ENCODE measurements at places on chromosomes 5 and 9.

DNA sequence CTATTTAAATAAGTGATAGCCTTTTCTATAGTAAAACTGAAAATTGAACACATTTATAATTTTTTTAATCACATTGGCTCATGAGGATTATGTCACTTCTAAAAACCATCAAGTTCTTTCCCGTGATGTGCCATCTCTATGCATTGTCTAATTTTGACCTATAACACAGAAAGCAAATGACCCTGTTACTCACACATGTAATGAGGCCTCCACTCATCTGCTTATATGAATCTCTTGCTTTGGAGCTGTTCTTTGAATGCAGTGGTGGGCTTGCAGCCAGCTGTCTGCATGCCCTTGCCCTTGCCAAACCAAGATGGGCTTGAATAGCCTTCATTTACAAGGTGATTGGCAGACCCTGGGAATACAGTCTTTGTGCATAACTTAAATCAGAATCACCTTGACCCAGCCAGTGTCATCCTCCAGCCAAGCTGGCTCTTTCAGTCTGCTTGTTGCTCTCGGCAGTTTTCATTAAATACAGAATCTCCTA is 163.2 kb downstream of the TRIO start:
- DNase-seq, result no peak

GRCh38 chr9:129696944-129697655 is 31.7 kb downstream of the PRRX2 start:
- DNase-seq, result no peak

DNA sequence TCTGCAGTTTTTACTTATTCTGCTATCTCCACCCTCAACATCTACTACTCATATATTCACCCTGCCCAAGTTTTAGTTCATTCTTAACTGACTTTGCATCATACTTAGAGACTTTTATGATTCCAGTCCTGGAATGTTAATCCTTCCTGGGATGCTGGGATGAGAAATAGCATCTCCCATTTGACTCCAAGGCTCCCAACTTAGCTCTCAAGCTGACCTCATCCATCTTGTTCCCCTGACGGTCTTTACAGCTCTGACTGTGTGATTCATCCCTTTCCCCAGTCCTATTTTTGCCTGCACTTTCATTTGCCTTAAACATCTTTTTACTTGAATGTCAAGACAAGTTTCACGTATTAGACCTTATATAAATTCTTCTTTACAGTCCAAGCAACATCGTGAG is 297.8 kb downstream of the EPB41L4A start:
- no peak for DNase-seq

DNA sequence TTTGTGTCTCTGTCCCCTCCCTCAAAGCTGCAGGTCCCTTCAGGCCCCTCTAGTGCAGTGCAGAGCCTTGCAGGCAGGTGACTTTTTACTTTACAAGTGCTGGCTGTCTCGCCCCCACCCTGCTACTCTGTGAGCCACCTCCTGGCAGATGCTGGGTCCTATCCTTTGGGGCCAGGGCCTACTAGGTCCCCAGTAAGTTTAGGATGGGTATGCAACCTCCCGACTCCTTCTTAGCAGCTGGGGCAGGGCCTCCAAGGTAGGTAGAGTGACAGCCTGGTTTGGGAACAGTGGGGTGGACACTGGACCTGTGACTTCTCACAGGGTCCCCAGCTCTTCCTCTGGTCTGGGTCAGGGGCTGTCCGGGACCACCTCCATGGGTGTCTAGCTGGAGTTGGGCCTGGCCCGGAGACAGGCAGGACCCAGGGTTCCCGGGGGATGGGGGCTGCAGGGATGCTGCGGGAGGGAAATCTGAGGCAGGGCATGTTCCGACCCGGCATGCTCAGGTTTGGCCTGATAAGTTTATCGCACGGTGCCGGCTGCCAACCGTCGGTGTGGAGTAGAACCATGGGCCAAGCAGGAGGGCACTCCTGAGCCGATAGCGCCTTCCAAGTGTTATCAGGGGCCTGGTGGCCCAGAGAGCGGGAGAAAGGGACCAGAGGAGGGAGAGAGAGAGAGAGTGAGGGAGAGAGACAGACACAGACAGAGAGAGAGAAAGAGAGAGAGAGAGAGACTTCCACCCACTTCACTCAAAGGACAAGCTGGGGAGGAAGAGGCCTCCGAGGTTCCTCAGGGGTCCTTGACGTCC is 20.5 kb downstream of the GFI1B start:
- no peak for DNase-seq

- DNase-seq, result no peak
These were observed 871.4 kb upstream of the CDH10 start for GRCh38 chr5:25516141-25516540.

DNA sequence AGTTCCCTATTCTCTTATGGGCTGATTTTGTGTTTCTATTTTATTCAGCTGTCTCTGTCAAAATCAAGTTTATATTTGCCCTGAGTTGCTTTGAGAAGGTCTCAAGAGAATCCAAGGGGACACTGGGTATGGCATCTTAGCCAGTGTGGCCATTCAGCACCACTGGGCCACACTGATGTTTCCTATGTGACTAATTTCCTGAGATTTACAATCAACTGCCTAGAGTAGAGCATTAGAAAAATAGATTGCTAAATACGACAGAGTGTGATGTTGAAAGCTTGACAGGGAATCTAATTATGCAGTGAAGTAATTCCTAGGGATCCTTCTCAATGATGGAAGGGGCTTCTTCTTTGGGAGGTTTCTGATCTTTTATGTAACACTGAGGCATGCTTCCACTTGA is 141.7 kb downstream of the SV2C start:
- DNase-seq, result no peak

DNA sequence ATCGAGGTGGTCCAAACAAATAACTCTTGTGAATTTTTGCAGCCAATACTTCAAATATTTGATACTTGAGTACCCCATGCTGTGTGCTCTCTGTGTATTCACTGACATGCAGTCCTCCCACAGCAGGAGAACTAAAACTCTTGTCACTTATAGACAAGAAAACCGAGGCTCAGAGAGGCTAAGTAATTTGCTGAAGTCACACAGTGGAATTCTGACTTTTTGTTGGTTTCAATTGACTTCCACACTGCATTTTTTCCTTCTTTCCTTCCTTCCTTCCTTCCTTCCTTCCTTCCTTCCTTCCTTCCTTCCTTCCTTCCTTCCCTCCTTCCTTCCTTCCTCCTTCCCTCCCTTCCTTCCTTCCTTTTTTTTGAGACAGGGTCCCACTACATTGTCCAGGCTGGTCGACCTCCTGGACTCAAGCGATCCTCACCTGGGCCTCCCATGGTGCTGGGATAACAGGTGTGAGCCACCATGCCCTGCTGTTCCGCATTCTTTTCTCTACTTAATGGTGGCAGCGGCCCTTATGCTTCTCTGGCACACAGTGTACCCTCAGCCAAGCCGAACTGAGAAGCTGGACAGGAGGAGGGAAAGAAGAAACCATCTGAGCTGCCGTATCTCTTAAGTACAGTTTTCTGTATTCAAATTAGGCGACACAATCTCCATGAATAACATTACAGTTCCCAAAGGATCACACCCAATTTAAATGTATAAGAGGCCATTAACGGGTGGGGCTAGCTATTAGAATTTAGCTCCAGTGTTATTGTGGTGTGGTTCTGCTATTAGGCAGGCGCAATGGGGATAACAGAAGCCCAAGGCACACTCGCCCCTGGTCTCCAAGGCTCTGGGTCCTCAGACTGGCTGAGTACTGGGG is 38.4 kb upstream of the GRHPR start:
- DNase-seq, result no peak

DNA sequence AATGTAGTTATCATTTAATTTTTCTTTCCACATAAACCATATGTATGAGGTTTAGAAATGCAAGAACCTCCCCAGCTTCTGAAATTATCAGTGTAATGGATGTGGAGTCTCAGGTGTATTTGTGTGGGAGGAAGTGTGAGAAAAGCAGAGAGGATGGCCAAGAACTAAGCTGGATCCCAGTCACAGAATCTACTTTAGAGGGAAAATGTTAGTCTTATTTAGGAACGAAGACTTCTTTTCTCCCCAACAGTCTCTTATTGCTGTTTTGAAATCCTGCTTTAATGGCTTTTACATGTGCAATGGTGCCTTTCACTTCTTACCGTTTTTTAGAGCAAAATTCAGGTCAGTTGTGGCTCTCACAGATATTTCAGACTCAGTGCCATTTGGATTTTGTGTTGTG is 3.0 kb downstream of the EQTN start:
- no peak for DNase-seq

- DNase-seq, result no peak
These were observed 5.8 kb upstream of the BICD2 start for GRCh38 chr9:92770360-92770995.

GRCh38 chr9:86408121-86408520 is 53.9 kb upstream of the TUT7 start:
- DNase-seq, result no peak

DNA sequence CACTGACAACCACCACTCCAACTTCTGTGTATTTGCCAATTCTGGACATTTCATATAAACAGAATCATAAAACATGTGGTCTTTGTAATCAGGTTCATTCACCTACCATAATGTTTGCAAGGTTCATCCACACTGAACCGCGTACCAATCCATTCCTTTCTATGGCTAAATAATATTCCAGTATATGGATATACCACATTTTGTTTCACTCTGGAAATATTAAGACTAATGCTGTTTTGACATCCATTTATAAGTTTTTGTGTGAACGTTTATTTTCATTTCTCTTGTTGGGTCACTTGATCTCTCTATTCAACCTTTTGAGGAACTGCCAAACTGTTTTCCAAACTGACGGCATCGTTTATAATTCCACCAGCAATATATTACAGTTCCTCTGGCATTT is 26.3 kb upstream of the RNF38 start:
- DNase-seq, result no peak

DNA sequence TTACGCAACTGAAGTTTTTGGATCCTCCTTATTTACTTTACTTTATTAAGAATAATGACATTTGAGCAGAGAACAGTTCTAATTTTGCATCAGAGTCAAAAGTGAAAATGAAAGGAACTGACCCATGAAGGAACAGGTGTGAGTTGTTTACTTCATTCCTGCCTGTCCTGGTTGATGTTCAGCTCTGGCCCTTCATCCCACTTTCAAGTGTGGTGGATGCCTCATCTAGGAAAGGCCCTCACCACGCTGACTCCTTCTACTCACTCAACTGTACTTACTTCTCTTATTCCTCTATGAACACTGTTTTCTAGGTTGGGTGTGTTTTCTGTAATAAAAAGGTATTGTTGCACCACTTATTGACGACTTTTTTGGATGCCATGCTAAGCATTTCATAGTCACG is 61.8 kb upstream of the PLEKHG4B start:
- no peak for DNase-seq

DNA sequence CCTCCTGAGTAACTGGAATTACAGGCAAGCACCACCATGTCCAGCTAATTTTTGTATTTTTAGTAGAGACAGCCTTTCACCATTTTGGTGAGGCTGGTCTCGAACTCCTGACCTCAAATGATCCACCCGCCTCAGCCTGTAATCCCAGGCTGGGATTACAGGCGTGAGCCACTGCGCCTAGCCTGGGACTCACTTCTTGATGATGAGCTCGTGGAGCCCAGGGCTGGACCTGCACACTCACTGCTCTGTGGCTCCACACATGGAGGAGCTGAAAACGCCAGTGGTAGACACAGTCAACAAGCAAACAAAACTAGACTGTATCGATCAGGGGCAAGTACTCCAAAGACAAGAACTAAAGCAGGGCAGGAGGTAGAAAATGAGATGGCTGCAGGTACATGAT is 59.8 kb upstream of the RPL26L1 start:
- no peak for DNase-seq

DNA sequence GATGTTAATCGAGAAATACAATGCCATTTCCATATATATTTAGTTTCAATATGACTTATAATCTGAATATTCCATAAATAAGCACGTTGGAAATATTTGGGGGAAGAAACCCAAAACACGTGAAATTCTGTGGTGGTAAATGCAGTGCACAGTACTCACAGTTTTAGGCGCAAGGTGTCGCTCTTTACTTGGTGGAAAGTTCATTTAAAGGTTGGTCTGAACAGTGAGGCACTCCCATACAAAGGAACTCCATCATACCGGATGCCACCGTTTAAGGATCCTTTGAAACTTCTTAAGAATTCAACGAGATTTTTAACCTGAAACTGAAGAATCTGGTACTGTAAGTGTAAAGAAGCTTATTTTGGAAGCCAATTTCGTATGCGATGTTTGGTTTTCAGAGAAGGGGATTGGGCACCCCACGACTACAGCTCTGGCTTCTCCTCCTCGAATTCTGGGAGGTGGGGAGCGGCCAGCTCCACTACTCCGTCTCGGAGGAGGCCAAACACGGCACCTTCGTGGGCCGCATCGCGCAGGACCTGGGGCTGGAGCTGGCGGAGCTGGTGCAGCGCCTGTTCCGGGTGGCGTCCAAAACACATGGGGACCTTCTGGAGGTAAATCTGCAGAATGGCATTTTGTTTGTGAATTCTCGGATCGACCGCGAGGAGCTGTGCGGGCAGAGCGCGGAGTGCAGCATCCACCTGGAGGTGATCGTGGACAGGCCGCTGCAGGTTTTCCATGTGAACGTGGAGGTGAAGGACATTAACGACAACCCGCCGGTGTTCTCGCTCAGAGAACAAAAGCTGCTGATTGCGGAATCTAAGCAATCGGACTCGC is at the start of gene PCDHA11:
PCDHA11 (plus strand) TSS at position 237 of the 834 bp plus-strand sequence; CDS start at position 384, 147 bp downstream.
- DNase-seq, result no peak

DNA sequence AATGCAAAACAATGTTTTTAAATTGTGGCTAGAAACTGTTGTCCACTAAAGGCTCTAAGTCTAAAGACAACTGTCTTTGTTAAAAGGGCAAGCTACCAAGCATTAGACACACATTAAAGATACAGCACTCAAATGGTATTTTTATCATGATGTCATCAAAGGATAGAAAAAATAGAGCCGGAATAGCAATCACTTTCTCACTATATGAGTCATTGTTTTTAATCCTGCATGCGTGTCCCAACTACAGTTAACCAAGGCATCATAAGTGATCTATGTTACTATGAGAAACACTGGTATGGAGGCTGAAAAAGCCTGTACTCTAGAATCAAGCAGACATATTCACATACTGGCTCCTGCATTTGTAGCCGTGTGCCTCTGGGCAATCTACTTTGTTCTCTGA is 1.9 kb upstream of the PJA2 start:
- no peak for DNase-seq

DNA sequence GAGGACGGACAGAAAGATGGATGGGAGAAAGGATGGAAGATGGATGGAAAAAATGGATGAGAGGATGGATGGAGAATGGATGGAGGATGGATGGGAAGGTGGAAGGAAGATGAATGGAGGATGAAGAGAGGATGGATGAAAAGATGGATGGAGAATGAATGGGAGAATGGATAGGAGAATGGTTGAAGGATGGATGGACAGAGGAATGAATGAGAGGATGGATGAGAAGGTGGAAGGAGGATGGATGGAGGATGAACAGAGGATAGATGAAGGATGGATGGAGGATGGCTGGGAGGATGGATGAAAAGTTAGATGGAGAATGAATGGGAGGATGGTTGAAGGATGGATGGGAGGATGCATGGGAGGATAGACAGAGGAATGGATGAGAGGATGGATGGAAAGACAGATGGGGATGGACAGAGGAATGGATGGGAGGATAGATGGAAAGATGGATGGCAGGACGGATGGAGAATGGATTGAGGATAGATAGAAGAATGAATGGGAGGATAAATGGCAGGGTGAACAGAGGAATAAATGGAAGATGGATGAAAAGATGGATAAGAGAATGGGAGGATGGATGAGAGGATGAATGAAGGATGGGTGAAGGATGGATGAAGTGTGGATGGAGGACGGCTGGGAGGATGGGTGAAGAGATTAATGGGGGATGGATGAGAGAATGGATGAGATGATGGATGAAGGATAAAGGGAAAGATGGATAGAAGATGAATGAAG is 217.7 kb upstream of the IER5L start:
- DNase-seq, result no peak

GRCh38 chr5:179131321-179131835 is 71.2 kb downstream of the ZNF354C start:
- no peak for DNase-seq

All from stimulated activated CD8-positive, alpha-beta memory T cell treated with anti-CD3 and anti-CD28 coated beads, Interleukin-15, amount 100 ng/mL, for 4 hours (primary cell).